ENCODE measurements at places on chromosomes 4 and X.

- DNase-seq, result no peak
Measured at GRCh38 chr4:47287735-47288134, 175.8 kb downstream of the COMMD8 start.

- DNase-seq, result no peak
Measured at GRCh38 chr4:178395798-178396197, 953.6 kb upstream of the AGA start.

- no peak for DNase-seq
Measured at GRCh38 chr4:4820261-4820660, 39.2 kb upstream of the MSX1 start.

GRCh38 chr4:99945718-99946355 lies 581 bp downstream of the DNAJB14 start:
- no peak for DNase-seq

DNA sequence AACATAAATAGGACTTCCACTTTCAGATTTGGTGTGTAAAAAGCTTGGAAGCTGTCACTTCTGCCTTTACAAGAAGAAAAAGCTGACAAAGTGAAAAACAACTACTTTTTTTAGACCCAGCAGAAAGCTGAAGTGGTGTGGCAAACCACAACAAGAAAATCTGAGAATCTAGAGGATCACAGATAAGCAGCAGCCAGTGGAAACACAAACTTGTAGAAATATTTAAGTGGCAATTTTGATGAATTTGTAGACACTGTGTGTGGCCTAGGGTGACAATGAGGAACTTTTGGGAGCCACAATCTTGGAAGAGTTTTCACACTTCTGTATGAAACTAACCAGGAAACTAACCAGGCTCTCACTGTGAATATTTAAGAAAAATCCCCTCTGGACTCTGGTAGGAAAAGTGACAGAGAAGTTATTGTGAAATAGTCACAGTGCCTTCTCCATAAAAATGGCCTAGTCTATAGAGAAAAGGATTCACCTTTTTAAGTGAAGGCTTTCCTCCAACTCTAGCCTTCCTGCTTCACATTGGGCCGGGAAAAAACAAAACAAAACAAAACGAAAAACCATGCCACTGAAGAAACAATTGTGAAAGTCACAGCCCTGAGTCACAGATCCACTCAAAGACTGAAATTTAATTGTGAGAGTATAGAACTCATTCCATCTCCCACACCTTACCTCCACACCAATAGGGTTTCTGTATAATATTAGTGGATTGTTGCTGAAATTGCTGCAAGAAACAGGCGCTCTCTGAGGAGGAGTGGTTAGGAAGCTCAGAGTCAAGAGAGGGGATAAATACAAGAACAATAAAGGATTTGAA lies 26.7 kb upstream of the GUCY1A1 start:
- no peak for DNase-seq

DNA sequence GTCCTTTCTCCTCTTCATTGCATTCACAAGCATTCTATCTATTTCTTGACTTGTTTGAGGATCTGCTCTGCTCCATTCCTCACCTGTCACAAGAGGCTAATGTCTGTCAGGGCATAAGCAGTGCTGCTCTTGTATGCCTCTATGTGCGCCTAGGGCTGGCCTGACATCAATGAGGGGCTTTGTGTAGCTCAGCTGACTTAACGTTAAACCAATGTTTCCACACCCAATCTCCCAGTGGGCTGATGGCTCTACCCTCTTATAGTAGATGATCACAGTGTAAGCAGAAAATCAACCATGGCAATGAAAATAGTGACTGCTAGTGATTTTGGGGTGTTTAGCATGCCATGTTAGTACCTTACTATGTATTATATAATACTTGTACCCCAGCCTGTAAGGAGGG lies 139.0 kb downstream of the UNC5C start:
- no peak for DNase-seq

- no peak for DNase-seq
Measured at GRCh38 chrX:143635915-143636314, at the start of gene SLITRK4. Gene SLITRK4 (minus strand): TSS chrX:143636101. CDS start chrX:143631108, 4,993 bp downstream.

GRCh38 chr4:136985683-136986082 lies 546.6 kb downstream of the PCDH18 start:
- DNase-seq, result no peak

DNA sequence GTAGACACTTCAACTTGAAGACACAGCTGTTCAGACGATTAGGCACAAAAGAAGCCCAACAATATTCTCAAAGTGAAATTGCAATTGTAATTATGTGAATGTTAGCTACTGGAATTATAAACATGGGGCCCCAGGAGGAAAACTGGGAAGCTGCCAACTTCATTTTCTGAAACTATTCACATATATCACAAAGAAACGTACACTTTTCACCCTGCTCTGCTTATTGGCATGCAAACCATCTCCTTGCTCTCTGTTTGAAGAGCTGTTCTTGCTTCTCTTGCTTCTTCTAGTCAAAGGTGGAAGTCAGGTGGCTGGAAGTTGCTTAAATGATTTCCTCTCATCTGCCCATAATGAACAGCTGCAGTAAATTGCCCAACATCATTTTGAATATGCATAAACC lies 320.1 kb downstream of the CFAP299 start:
- DNase-seq, result no peak

DNA sequence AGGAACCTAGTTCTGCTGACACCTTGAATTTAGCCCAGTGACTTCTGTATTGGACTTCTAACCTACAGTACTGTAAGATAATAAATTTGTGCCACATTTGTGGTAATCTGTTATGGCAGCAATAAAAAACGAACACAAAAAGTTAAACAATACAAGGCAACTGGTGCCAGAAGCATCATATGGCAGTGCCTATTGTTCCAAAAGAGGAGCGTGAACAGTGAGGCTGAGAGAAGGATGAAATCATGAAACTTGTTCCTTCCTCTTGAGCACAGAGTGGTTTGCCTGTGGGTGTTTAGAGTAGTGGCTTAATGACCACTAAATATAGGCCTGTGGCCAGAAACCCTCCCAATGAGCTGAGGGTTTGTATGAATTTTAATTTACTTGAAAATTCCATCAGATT lies 69.7 kb upstream of the PGRMC2 start:
- no peak for DNase-seq

GRCh38 chr4:93791570-93792195 lies 36.9 kb upstream of the ATOH1 start:
- DNase-seq, result no peak

DNA sequence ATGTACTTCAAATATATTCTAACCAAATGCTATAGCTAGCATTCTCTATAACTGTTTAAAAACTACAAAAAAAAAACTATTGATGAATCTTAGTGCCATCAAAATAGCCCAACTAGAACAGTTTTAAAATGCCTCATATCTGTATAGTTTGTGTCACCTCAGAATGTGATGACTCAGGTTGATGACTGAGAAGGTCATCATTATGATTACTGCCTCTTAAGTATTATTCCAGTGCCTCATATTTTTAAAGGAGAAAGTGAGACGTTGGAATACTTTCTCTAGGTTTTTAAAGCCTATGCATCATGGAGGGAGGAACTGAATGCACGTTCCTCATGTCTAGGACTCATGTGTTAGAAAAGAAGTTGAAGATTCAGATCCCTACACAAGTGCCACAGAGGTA lies 88.2 kb downstream of the TMA16 start:
- DNase-seq, result no peak

- DNase-seq, result no peak
Measured at GRCh38 chrX:45485719-45486118, 285.0 kb upstream of the DIPK2B start.

- no peak for DNase-seq
Measured at GRCh38 chr4:86981789-86982188, 47.0 kb downstream of the AFF1 start.

GRCh38 chr4:126004941-126005340 lies 690.2 kb downstream of the FAT4 start:
- DNase-seq, result no peak

DNA sequence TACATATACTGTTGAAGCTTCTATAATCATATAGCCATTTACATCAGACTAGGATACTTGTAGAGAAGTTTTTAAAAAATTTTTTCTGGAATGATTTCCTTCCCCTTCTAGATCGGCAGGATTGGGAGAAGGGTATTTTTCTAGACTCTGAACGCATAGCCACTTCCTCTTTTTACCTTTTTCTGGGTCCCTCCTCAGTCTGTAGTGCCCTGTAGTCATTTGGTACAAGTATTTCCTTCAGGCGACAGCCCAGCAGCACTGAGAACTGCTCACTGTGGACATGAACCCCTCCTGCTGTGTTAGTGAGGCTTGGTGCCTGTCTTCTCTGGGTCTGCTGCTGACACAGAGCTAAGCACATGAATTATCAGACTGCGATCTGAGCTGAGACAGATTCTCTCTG lies 255.4 kb downstream of the ARHGAP10 start:
- DNase-seq, result no peak

DNA sequence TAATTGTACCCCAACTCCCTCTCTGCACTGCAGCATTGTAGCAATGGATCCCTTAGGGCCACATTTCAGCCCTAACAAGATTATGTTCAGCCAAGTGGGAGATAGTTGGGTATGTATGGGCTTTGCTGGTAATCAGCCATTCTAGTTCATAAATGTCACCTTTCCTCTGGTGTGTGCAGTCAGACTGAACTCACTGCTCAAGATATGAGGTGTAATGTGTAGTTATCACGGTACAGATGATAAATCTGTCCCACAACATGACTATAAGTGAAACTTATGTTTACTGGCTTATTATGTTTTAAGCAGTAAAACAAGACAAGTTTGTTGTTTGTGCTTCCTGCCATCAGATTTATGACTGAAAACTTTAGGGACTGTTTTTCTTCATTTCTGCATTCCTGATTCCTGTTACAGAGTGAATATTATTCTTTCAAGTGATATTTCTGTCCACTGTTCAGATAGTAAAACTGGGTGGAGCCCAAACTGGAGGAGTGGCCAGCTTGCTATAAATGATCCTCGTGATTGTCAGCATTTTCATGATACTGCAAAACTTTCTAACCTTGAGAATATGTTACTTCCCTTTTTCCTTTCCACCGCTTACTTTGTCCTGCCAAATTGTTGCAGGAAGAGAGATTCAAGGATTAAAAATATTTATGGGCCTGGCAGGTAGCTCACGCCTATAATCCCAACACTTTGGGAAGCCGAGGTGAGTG lies 44.9 kb downstream of the ANAPC4 start:
- no peak for DNase-seq

DNA sequence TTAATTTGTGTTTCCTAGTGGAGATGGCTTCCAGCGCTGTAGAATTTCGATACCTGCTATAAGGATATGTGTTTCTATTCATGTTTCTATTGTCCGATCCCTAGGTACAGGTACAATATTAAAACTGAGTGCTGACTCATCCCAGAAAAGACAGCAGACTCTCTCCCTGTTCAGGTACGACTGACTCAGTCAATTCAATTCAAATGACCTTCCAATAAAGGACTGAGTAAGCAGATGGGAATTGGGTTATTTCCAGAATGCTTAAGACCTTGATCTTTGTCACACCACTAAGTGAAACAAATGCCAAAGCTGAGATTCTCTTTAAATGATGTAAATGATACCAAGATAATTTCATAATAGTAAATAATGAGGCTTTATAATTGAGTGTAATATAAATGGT lies 1596.9 kb downstream of the RPA4 start:
- no peak for DNase-seq

DNA sequence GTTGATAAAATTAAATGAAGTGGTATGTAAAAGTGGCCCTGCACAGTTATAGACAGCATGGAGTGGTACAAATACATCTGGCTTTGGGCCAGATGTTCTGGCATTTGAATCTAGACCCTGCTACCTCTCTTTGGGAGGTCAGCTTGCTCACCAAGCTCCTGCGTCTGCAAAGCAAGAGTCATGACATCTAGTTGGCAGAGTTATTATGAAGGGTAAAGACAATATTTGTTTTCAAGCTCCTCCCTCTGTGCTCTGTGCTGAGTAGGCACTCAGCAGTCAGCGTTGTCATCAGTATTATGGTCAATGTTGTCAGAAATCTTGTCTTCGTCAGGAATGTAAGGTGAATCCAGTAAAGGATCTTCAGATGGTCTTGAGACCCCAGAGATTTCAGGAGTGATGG lies 55.8 kb downstream of the CCNI start:
- DNase-seq, result no peak

DNA sequence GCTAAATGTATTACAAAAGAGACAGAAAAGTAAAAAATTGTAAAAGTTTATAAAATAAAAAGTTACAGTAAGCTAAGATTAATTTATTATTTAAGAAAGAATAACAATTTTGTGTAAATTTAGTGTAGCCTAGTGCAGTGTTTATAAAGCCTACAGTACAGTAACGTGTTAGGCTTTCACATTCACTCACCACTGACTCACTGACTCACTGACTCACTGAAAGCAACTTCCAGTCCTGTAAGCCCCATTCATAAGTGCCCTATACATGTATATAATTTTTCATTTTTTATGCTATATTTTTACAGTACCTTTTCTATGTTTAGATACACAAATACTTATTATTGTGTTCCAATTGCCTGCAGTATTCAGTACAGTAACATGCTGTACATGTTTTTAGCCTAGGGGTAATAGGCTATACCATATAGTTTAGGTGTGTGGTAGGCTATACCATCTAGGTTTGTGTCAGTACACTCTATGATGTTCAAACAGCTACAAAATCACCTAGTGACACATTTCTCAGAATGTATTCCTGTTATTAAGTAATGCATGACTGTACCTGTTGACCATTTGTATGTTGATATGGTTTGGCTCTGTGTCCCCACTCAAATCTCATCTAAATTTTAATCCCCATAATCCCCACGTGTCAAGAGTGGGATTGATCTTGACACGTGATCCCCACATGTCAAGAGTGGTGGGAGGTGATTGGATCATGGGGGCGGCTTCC lies 57.9 kb downstream of the CFAP299 start:
- DNase-seq, result no peak

DNA sequence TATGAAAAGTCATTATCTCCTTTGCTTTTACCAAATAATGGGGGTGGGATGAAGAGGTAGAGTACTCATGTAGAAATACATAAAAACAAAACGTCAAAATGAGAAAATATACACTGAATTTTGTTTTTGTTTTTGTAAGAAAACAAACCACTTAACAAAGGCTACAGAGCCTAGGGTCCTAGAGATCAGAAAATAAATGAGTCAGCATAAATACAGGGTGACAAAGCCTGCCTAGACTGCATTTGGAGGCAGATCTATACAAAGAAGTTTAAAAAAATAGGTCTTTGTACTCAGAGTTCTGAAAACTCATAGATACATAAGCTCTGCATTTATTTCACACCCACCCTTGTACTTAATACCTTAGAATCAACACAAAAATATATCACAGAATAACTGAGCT lies 52.4 kb downstream of the MTMR8 start:
- DNase-seq, result no peak

DNA sequence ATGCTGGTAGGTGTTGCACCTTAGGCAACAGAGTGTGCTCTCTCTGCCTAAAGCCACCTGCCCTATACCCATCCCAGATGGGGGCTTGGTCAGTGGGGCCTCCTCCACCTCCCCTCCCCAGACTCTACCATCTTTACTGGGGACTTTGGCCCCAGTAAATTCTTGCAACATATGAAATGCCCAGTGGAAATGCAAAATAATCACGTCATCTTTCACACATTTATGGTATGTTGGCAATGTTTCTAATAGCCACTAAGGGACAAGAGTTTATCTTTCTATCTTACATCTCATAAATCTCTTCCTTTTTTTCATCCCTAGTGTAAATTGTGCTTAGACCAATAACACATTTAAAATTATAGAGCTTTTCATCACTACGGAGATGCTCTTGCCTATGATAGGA lies 103.0 kb upstream of the MAML3 start:
- DNase-seq, result no peak

- no peak for DNase-seq
Measured at GRCh38 chr4:32334759-32335158, 1614.6 kb downstream of the PCDH7 start.

Data from NCI-H2081 treated with DMSO at 0.1 percent for 48 hours (cell line).